Activated CD8-positive, alpha-beta T cell treated with anti-CD3 and anti-CD28 coated beads, Interleukin-2, amount 10 ng/mL, durations not matched to agents 7 days and 5 days (primary cell): ENCODE measurements at places on chromosomes 7 and 10. TPM values are rescaled to one million over a fixed set of nuclear protein-coding genes. Genes with fewer than 3 reads are reported as not detected.
A peak's percentile ranks its signal among the peaks of the same experiment; 100 is the strongest.

Gene TAS2R3
- total RNA-seq: 0.50 TPM

Gene DOCK4
- 0.18 TPM for total RNA-seq

Gene VWDE
- 4.4 TPM for total RNA-seq

Gene NODAL
- total RNA-seq: not detected

DNA sequence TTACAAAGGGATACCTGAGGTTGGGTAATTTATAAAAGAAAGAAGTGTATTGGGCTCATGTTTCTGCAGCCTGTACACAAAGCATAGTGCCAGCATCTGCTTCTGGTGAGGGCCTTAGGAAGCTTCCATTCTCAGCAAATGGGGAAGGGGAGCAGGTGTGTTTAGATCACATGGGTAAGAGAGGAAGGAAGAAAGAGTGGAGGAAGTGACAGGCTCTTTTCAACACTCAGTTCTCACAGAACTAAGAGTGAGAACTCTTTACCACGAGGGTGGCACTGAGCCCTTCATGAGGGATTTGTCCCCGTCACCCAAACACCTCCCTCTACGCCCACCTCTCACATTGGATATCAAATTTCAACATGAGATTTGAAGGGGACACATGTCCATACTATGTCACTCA lies 506 bp upstream of the FAM170B start:
- H3K27ac ChIP-seq: no peak overlapping the region
- no peak for DNase-seq
- H3K4me1 ChIP-seq: peaks cover 3% of the 10 kb centered on the region
- no peaks in the 10 kb centered on the region for H3K36me3 ChIP-seq

DNA sequence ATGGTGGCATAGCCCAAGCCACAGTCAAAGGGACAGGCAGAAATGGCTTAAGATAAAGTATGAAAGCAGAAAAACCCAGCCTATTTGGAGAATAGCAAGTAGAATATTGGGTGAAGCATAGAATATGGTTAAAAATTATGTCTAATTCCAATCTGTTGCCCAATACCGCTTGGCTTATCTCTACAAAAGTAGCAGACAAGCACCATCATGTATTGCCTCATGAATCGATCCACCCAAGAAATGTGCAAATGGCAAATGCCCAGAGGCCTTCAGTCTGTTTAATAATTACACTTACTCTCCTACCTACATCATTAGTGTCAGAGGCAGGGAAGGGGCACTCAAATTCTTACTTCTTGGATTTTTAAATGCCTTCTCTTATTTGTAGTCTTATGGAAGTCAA lies 130.9 kb upstream of the ADAM12 start:
- no peaks in the 10 kb centered on the region for H3K27me3 ChIP-seq
- no peak for DNase-seq
- no peak overlapping the region for H3K27ac ChIP-seq

DNA sequence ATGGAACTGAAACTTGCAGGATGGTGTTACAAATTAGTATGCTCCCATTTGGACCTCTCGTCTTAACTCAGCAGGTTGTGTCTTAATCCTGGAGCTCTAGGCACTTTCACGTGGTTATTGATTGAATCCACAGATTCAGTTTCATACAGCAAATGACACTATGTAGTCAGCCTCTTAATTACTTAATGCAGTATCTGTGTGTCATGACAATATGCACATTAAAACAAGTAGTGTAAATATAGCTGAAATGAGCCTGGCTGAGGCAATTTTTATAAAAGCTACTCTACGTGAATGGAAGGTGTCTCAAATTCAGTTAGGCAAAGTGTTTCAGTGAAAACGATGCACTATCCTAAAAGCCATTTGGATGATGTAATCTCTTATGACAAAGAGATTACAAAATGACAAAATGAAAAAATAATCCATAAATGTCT lies 86.8 kb downstream of the CD36 start:
- H3K4me1 ChIP-seq: no peaks in the 10 kb centered on the region
- H3K27ac ChIP-seq: no peak overlapping the region
- no peak overlapping the region for H3K4me3 ChIP-seq
- no peaks in the 10 kb centered on the region for H3K36me3 ChIP-seq

DNA sequence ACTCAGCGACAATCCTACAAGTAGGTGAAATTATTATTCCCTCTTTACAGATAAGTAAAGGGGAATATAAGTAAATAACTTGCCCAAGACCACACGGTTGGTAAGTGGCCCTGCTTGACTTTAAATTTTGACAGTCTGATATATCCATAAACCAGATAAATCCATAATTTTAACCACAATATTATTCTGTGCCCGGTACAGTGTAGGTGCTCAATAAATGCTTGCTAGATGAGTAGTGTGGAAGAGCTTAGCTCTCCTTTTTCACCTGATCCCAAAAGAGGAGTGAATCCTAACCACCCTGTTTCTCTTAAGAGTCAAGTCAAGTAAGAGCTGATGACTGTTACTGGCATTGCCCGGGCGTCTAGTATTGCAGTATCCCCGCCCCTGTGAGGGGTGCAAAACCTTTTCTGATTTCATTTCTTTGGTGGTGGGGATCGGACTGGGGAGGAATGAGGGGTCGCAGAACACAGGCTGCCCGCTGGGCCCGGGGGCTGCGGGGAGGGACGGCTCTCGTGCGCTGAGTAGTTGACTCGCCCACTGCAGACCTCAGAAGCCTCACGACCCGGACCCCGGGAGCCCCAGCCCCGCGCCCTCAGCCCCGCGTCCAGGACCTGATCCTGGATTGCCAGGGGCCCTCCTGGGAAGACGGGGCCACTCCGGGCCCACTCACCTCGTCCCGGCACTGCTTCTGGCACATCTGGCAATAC lies 490 bp downstream of the KIN start:
- peaks cover 30% of the 10 kb centered on the region for H3K36me3 ChIP-seq
- H3K27me3 ChIP-seq: no peaks in the 10 kb centered on the region
- no peak overlapping the region for H3K4me3 ChIP-seq
- peak; percentile 26 for DNase-seq
- no peak overlapping the region for H3K27ac ChIP-seq

DNA sequence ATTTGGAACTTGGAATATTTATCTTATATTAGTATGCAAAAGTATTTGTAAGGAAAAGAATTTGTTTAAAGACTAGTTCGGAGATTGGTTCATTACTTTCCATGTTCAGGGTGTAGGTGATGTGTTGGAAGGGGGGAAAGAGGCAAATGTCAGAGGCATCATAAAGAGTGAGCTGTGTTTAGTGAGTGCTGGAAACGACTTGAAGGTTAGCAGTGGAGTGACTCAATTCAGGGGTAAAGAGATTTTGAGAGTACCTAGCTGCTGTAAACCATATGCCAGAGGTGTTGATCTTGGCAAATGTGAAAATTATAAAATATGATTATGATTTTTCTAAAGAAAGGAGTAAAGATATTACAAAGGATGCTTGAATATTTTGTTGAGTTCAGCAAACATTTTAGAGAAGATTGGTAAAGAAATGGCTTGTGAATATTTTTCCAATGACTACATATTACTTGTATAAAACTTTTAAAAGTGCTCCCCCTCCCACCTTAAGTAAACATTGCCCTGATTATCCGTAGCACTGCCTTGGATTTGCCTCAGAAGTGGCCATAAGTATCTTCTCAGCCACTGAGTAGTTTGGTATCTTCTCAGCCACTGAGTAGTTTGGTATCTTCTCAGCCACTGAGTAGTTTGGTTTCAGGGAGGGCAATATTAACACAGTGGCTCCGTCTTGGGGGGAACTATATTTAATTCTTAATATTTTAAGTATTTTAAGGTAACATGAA lies 51.5 kb downstream of the ZNRF2 start:
- H3K27ac ChIP-seq: no peak overlapping the region
- DNase-seq: no peak
- no peaks in the 10 kb centered on the region for H3K27me3 ChIP-seq
- no peak overlapping the region for H3K4me3 ChIP-seq
- peaks cover 26% of the 10 kb centered on the region for H3K4me1 ChIP-seq

DNA sequence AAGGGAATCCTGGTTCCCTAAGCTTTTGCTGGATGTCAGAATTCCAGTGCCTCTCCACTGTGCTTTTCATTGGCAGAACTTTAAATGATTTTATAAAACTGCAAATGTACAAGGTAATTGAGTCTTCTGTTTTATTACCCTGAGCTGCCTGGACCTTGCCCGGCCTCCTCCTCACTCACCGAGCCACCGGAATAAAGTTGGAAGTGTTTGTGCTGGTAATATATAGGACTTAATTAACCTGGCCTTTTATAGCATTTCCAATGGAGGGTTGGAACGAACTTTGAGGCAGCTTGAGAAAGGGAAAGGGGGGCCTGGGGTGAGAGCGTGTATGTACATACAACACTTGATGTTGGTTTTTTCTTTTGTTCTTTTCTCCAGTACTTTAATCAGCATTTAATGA lies 43.4 kb downstream of the ZNF503 start:
- DNase-seq: no peak
- H3K4me1 ChIP-seq: no peaks in the 10 kb centered on the region

- H3K4me1 ChIP-seq: peaks cover 25% of the 10 kb centered on the region
- no peaks in the 10 kb centered on the region for H3K27me3 ChIP-seq
- DNase-seq: no peak
Observed at GRCh38 chr7:6161463-6162330, 110.7 kb downstream of the CYTH3 start.

DNA sequence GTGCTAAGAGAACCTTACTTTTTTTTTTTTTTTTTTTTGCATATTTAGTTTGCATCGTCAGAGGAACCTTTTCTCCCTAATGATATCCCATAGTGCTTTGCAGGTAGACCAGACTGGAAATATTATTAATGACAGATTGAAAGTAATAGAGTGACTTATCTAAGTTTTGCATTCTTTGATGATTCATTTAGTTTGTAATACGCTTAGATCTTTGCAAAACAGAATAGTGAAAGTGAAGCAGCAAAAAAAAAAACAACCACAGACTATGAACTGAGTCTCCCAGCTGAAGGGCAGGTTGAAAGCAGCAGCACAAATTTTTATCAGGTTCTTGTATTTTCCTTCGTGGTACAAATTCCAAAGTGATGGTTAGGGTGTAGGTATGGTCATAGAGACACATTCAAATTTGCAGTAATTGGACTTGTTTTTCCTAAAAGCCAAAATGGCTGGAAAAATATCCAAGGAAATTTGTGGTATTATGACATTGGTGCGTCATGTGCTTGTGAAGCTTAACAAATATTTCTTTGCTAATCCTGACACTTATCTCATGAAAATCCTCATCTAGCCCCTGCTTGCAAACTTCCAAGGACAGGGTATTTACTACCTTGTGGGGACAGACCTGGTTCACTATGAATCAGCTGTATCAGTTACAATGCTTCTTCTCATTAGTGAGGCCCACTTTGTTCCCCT lies 81.8 kb upstream of the CREB5 start:
- no peaks in the 10 kb centered on the region for H3K27me3 ChIP-seq
- H3K4me3 ChIP-seq: peak overlapping the region; percentile 50
- H3K27ac ChIP-seq: peak overlapping the region; percentile 17
- no peak for DNase-seq

DNA sequence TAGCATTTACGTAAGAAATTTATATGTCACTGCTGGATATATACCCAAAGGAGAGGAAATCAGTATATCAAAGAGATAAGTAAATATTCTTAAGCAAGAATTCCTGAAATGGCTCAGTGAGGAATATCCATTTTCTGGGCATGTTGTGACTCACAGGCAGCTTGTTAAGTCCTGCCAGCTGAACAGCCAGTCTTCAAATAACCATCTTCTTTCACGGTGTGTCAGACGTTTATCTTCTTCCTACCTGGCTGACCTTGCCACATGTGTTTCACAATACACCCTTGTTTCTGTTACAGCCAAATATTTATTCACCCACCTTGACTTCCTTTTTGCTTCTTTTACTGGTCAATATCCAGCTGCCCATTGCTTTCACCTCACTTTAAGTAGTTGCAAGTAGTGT lies 648.1 kb downstream of the ANKRD7 start:
- no peak for DNase-seq
- H3K4me1 ChIP-seq: no peaks in the 10 kb centered on the region
- no peaks in the 10 kb centered on the region for H3K27me3 ChIP-seq
- H3K4me3 ChIP-seq: no peak overlapping the region
- no peaks in the 10 kb centered on the region for H3K36me3 ChIP-seq
- no peak overlapping the region for H3K27ac ChIP-seq
